ENCODE measurements at places on chromosomes 5 and 9.

- DNase-seq = no peak
Observed at GRCh38 chr5:142680605-142681259, 5.2 kb downstream of the FGF1 start.

- no peak for DNase-seq
Observed at GRCh38 chr5:104139840-104140239, 577.3 kb upstream of the NUDT12 start.

DNA sequence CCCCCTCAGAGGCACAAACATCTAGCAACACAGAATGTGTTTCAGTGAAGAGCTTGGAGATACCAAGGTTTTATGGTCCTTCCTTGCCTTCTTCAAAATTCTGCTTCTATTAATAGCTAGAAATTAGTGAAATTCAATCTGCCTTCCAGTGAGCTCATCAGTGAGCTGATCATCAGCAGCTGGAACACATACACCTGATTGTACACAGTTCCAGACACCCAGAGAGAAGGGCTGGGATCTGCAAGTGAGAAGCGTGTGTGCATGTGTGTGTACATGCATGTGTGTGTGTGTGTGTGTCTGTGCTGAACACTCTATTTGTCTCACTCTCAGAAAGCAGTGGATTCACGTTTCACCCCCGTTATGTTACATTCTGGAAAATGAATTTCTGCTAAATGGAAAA lies 28.5 kb downstream of the CFAP90 start:
- DNase-seq = no peak

GRCh38 chr5:56317923-56318561 lies 84.9 kb upstream of the ANKRD55 start:
- no peak for DNase-seq

GRCh38 chr5:171848486-171848885 lies 62.9 kb downstream of the SMIM23 start:
- DNase-seq = no peak

- DNase-seq = no peak
Observed at GRCh38 chr5:116544531-116545241, 29.9 kb downstream of the SEMA6A start.

DNA sequence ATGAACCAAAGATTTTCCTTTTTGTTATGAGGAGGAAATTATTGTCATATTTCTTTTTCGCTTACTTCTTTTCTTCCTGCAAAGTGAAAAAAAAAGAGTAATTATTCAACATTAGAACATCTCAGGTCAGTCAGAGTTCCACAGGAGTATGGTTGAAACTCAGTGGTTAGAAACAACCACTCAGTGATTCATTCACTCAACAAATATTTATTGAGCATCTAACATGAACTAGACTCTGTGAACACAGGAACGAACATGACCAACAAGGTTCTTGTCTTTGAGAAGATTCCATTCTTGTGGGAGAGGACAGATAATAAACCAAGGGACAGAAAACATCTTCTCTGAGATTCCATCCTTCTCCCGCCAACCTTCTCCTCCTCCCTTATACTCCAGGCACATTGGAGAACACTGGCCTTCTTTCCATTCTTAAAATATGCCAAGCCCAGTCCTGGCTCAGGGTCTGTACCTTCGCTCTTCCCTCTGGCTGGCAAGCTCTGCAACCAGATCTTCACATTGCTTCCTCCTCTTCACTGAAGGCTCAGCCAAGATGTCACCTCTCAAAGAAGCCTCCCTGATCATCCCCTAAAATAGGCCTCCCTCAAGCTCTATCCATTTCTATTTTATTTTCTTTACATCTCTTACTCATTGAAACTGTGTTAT lies 6.8 kb upstream of the GRAMD2B start:
- no peak for DNase-seq

- DNase-seq = no peak
Observed at GRCh38 chr5:169567079-169567478, 16.5 kb upstream of the SPDL1 start.

DNA sequence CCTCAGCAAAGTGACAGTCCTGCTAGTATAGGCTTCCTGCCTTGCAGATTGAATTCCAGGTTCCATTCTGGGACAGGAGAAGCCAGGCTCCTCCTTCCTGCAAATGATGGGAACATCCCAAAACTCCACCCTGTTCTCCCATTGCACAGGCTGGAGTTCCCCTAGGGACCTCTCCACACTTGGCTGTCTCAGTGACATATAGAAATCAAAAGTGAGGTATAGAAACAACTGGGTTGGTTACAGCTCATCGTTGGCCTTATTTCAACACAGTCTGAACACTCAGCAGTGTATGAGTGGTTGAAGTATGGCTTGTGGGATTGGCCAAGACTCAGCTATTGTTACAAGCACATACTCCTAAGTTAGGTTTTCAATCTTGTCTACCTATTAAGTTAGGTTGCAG lies 157.8 kb upstream of the FTMT start:
- no peak for DNase-seq

DNA sequence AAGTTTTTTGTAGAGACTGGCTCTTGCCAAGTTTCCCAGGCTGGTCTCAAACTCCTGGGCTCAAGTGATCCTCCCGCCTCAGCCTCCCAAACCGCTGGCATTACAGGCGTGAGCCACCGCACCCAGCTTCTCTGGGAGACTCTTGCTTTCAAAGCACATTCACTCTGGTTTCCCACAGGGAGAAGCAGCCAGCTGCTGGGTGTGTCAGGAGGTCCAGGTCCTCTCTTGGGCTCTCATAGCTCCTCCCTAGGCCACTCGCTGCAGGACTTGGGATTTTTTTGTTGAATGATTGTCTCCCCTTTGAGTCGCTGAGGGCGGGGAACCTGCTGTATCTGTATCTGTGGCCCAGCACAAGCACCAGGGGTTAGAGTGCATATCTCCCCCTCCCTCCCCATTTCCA lies 68.4 kb upstream of the RAPGEF1 start:
- no peak for DNase-seq

DNA sequence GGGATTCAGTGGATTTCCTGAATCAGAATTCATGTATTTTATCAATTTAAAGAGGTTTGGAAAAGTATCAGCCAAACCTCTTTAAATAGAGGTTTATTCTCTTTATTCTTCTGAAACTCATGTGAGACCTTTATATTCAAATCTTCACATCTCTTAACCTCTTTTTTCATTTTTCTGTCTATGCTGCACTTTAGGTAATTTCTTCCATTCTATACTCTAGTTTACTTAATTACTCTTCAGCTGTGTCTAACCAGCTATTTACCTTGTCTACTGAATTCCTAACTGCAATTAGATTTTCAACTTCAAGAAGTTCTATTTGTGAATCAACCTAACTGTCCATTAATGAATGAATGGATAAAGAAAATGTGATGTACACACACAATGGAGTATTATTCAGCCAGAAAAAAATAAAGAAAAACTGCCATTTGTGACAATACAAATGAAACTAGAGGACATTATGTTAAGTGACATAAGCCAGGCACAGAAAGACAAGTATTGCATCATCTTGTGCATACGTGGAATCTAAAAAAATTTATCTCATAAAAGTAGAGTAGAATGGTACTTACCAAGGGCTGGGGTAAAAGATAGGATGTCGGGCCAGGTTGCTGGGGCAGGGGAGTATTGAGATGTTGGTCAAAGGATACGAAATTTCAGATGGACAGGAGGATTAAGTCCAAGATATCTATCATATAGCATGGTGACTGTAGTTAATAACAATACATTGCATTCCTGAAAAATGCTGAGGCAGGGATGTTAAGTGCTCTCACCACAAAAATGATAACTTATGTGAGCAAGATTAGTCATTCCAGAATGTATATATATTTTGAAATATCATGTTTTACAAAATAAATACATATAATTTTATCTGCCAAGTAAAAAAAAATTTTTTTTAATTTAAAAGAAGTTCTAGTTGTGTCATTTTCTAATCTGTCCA lies 129.5 kb upstream of the LRRTM2 start:
- DNase-seq = no peak

- no peak for DNase-seq
Observed at GRCh38 chr5:84378961-84379360, 5.7 kb downstream of the EDIL3 start.

Data from germinal center (tissue), 1 donor.